Activated CD4-positive, CD25-positive, alpha-beta regulatory T cell (primary cell): ENCODE measurements at places on chromosomes 4 and X.

- no peak for DNase-seq
Measured at GRCh38 chr4:138052806-138053632, 189.1 kb downstream of the SLC7A11 start.

GRCh38 chr4:26141911-26142638 lies 178.7 kb upstream of the RBPJ start:
- no peak for DNase-seq

- no peak for DNase-seq
Measured at GRCh38 chr4:96431094-96431493, 591.2 kb downstream of the PDHA2 start.

DNA sequence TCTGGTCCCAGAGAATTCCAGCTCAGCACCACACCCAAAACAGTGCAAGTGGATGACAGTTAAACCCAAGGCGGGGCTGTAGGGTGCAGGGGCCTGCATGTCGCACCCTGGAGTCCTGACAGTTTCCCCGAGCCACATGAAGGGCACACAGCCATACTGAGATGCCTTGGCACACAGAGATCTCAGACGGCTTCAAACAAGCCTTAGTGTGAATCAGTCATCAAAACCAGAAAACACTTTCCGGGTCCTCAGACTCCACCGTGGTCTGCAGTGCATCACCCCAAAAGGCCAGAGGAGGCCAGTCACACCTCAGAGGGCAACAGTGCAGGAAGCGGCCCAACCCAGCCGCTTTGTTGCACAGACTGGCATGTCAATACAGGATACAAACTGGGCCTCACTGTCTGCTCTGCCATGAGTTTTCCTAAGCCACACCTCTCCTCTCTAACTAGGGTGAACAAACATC lies 64.6 kb upstream of the ENPP6 start:
- DNase-seq, result no peak

DNA sequence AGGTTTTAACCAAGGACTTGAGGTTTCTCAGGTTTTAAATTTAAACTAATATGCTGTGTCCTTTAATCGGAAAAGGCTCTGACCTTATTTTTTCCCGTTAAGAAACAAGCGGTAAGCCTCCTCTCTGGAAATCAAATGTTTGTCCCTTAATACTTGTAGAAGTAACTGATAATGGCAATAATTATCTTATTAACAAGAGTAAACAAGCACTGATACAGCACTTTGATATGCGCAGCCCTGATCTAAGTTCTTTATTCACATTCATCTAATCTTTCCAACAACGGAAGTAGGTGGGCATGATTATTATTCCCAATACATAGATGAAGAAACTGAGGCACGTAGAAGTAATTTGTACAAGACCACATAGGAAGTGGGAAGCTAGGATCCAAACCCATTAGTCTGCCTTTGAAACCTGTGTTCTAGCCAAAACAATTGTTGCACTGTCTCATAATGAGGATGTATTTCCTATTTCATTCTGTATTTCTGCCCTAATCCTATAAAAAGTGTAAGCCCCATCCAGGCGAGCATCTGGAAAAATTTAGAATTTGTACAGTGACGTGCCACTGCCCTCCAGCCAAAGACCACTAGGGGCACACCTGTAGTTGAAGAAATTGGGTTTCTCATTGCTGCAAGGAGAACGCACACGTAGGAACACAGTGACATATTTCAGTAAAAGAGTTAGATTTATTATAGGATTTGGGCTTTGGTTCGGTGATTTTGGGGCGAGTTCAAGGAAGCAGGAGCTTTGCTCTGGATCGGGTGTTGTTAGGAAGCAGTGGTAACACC lies 606 bp downstream of the CXorf58 start:
- DNase-seq, result no peak

DNA sequence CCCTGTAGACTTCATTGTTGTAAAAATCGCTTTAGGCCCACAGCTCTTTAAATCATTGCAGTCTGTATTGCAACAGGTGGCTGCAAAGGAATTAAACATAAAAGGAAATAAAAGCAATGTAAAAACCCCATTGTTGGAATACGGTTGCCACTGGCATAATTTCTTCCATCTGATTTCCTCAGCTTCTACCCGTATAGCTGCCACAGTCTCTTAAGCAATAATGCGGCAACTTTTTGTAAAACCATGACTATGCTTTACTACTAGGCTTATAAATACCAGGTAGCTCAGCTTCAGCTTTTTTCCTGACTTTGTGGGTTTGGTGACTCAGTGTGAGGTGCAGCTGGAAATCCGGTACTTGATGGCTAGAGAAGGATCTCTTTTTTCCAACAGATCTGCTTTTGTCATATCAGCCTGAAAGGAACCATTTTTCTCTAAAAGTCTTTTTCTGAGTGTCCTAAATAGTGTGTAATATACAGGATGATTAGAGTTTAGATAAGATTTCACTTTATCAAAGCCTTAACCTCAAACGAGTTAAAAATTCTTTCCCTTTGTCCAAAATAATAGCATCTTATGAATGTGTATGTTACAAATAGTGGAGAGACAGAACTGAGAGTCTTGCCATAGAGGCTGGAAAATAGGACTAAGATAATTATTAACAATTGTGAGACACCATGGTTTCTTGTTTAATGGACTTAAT lies 268.0 kb downstream of the ADGRL3 start:
- no peak for DNase-seq

DNA sequence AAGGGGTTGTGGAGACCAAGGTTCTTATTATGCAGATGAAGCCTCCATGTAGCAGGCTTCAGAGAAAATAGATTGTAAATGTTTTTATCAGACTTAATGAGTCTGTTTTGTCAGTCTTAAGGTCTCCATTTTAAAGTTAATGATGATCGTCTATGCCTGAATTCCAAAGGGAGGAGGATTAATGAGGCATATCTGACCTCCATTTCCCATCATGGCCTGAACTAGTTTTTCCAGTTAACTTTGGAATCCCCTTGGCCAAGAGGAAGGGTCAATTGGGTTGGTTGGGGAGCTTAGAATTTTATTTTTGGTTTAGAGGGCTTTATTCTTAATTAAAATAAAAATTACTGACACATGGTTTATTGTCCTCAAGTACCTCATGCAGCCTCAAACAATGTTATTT lies 6.9 kb upstream of the PARM1 start:
- no peak for DNase-seq

DNA sequence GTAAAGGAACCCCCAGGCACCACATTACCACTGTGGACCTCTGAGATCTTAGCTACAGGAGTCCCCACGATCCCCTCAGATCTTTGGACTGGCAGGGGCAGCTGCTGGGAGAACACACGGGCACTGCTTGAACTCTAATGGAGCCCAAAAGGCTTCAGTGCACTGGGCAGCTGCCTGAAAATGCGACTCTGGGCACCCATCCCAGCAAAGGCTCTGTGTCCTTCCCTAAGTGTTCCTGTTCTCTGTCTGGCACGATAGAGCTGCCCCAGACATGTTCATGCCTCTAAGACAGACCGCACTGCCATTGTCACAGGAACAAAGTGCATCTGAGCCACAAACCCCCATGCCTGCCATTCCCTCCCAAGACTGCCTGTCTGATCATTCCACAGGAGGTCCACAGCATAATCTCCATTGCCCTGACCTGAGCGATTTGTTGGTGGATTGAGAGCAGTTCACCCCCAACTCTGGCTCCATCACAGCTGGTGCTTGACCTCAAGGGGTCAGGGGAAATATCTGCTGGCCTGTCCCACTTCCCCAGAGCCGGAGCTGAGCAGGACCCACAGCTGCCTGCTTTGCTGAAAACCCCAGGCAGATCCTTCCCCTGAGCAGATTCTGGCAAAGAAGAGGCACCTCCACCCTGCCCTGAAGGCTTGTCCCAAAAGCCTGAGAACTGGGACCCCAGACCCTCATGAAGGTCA lies 436.0 kb upstream of the INTU start:
- no peak for DNase-seq

DNA sequence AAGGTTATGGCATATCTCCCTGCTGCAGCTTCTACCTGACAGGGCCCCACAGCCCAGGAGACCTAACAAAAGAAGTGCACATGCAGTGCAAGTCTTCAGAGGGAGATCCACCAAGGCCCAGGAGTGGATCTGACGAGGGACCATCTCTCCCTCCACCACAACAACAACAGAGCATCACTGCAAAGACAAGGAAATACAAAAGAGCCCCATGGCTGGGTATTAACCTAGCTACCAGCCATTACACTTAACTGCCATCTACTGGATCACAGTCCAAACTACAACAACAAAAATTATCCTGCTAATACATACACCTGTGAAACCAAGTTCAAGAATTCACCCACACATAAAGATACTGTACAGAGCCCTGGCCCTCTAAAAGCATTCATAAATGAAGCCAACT lies 280.2 kb upstream of the SLC7A11 start:
- DNase-seq, result no peak

DNA sequence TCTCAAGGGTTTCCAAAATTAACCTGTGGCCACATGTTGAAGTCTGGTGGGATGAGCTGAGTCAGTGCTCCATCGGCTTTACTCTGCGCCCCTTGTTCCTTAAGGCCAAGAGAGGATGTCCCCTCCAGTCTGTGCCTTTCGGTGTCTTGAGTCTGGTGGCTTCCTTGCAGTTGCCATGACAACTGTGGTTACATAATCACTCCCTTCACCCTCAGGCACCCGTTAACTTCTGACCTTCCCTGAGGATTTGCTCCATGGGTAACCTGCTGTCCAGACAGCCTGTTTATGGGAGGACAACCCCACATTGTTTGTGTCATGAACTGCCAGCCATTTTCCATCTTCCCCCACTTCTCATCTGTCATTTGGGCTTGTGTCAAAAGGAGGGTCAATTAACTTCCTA lies 401.1 kb upstream of the LCORL start:
- no peak for DNase-seq

DNA sequence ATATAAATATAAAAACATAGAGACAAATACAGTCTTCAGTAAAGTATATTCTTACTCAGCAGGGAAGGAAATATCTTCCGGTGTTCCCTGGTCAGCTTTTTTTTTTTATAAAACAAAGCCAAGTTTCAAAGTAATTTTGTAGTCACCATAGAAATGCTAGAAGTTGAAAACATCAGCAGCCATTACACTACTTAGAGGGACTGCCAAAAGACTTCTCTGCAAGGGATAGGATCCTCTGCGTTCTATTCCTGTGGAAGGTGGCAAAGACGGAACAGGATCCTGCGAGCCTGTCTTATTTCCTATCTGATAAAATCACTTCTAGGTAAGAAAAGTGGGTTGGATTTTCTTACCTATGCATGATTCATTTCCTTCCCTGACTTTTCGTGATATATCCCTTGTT lies 19.4 kb downstream of the CLDN22 start:
- no peak for DNase-seq

- no peak for DNase-seq
Measured at GRCh38 chrX:39609941-39610340, 487.8 kb downstream of the BCOR start.

- no peak for DNase-seq
Measured at GRCh38 chr4:62252728-62253127, 1052.6 kb downstream of the ADGRL3 start.

- DNase-seq, result no peak
Measured at GRCh38 chrX:87664381-87664780, 146.8 kb downstream of the KLHL4 start.

DNA sequence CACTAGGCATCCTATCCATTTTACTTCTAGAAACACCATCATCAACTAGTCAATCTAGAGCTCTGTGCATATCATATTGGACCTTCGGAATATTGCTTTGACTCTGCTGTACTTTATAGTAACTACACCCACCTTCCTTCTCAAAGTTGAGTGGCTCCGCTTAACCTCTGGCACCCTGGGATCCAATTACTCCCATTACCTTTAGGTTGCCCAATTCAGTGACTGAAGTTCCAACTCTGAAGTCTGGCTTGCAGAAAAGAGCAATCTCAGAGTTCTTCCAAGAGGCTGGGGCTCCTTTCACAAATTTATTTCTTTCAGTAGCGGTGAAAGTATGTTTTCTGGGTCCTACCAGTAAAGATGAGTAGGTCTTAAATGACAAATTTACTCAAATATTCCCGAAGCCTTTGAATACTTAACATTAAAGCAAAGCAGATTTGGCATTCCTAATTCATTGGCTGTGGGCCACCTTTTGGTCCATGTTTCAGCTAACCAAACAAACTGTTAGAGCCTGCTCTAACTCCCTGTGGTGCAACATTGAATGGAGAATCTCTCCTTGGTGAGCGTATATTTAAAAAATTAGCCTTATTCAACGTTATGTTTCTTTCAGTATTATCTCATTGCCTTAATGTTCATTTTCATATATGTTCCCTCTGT lies 1215.8 kb downstream of the RAPGEF2 start:
- DNase-seq, result no peak

GRCh38 chr4:120144634-120145033 lies 78.0 kb upstream of the MAD2L1 start:
- DNase-seq, result no peak

- no peak for DNase-seq
Measured at GRCh38 chrX:37653397-37654085, 32.0 kb upstream of the XK start.

GRCh38 chr4:2623442-2623841 lies 87.0 kb downstream of the FAM193A start:
- no peak for DNase-seq

DNA sequence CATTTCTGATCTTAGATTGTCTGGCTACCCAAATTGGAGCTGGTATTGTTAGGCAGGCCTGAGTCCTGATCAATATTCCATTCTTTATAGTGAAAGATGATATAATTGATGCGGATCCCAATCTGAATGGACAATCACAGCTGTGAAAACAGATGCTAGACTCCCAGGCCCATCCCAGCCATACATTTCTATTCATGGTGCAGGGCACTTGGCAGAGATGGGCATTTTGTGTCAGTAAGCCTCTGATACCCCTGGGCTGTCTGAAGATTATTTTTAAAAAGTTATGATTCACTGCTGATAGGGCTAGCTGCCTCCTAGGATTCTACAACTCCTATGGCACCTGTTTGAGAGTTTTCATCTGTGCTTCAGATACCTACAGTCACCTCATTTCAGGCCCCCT lies 61.2 kb upstream of the TSPAN7 start:
- no peak for DNase-seq

GRCh38 chr4:42123071-42123644 lies 29.3 kb downstream of the BEND4 start:
- DNase-seq, result no peak

DNA sequence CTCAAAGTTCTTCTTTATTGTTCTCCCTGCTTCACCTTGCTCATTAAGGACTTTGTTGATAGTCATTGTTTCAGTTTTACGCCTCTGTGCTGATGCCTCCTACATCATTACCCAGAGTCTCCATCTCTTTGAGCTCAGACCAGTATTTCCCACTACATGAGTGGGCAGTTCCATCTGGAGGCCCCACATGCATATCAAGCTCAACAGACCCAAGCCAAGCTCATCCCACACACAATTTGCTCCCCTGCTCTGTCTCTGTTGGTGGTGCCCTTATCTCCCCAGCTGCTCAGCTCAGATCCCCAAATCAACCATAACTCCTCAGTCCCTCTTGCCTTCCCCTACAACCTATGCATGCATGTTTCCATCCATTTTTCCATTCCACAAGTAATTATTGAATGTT lies 85.1 kb upstream of the EFNB1 start:
- DNase-seq, result no peak

DNA sequence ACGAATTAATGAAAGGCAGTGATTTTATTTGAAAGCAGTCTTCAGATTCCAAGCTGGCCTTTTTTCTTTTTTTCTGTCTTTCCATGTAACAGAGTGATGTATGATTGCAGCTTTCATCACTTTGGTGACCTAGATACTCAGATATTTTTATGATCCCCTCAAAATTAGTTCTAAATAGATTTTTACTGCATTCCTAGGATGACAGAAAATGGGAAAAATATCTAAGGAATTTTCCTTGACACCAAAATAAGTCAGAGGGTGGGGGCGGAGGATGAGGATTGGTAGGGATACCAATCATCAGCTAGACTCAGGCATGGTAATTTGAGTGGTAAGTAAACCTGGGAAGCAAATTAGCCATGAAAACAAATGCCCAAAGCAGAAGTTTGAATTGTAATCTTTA lies 11.9 kb upstream of the HMGB2 start:
- DNase-seq, result no peak

- no peak for DNase-seq
Measured at GRCh38 chr4:79235095-79235494, 90.8 kb downstream of the NAA11 start.
